ENCODE measurements at places on chromosomes 1 and 21. TPM values are rescaled to one million over a fixed set of nuclear protein-coding genes. Genes with fewer than 3 reads are reported as not detected.

ASCL5 gene
- total RNA-seq = not detected

BTBD8 gene
- total RNA-seq = 0.60 TPM

LCA5L gene
- total RNA-seq = 1.6 TPM

SNRNP40 gene
- total RNA-seq = 51.4 TPM

OLFML3 gene
- 3.8 TPM for total RNA-seq

PRELP gene
- total RNA-seq = not detected

ZSWIM5 gene
- total RNA-seq = 0.49 TPM

REG4 gene
- not detected for total RNA-seq

RNF186 gene
- total RNA-seq = not detected

TMCO1 gene
- total RNA-seq = 161 TPM

TCHH gene
- 0.25 TPM for total RNA-seq

ITGB2 gene
- total RNA-seq = 0.55 TPM

DNALI1 gene
- 0.07 TPM for total RNA-seq

NTRK1 gene
- total RNA-seq = 0.12 TPM

KIAA1614 gene
- 0.89 TPM for total RNA-seq

DIRAS3 gene
- total RNA-seq = 1.4 TPM

TMCC2 gene
- 2.6 TPM for total RNA-seq

PROK1 gene
- total RNA-seq = not detected

IRF6 gene
- 0.12 TPM for total RNA-seq

G0S2 gene
- 3.0 TPM for total RNA-seq

LCE1F gene
- total RNA-seq = not detected

ADCY10 gene
- total RNA-seq = 0.07 TPM

SPATA21 gene
- 0.05 TPM for total RNA-seq

OR2L13 gene
- not detected for total RNA-seq

C1orf185 gene
- not detected for total RNA-seq

CLCA4 gene
- not detected for total RNA-seq

STUM gene
- total RNA-seq = not detected

SYT14 gene
- total RNA-seq = 0.02 TPM

FAM43B gene
- 5.9 TPM for total RNA-seq

MASP2 gene
- total RNA-seq = 0.09 TPM

FOXD2 gene
- total RNA-seq = 0.49 TPM

OR6K2 gene
- not detected for total RNA-seq

MFSD2A gene
- 4.3 TPM for total RNA-seq

FAM151A gene
- total RNA-seq = 0.05 TPM

CD2 gene
- not detected for total RNA-seq

MIXL1 gene
- 0.05 TPM for total RNA-seq

ABCA4 gene
- 0.06 TPM for total RNA-seq

ARHGEF2 gene
- 37.4 TPM for total RNA-seq

TM2D1 gene
- total RNA-seq = 23.4 TPM
